Urinary bladder (tissue), 4 donors: ENCODE measurements at places on chromosomes 1 and 21.

DNA sequence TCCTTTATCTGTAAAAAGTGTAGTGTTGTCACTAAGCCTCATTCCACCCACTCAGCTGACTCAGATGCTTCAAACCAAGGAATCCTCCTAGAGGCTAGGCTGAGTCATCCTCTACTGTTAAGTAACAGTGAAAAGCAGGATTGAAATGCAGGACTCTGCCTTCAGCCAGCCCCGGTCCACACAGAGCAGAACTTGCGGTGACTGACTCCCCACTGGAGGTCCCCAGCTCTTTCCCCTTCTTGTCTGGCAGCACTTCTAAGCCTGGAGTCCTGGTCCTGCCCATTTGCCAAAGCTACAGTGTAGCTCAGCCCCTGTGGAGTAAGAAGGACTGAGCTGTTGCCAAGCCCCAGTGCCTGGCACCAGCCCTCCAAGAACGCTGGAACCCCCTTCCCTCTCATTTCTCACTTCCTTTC lies 1.7 kb downstream of the RAB7B start:
- no peak for DNase-seq

DNA sequence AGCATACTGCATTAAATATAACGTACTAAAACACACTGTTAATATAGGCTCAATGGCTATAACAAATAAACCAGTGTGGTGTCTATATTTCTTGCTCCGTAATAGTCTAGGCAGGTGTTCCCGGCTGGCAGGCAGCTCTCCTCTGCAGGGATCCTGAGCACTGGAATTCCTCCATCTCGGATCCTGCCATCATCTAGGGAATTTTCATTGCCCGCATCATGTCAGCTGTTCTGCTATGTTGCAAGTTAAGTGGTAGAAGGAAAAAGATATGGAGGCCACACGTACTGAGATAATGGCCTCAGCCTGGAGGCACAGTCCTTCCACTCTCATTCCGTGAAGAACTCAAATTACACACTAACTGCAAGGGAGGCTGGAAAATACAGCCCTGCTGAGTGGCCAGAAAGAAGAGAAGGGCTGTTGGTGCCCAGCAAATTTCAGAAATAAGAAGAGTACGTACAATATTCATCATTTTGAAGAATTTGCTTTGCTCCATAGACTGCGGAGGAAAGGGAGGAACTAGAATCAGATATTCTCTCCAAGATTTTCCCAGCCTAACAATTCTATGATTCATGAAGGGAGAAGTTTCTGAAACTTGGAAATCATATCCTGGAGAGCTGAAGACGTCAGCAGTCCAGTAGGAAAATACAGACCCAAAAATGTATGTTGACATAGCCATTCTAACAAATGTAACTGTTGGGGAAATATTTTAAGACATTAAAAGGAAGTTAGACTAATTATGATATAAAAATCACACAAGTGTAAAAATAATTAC lies 263.3 kb downstream of the MRPL39 start:
- no peak for DNase-seq

GRCh38 chr1:192489748-192490147 lies 85.8 kb upstream of the RGS1 start:
- peak; percentile 75 for DNase-seq

DNA sequence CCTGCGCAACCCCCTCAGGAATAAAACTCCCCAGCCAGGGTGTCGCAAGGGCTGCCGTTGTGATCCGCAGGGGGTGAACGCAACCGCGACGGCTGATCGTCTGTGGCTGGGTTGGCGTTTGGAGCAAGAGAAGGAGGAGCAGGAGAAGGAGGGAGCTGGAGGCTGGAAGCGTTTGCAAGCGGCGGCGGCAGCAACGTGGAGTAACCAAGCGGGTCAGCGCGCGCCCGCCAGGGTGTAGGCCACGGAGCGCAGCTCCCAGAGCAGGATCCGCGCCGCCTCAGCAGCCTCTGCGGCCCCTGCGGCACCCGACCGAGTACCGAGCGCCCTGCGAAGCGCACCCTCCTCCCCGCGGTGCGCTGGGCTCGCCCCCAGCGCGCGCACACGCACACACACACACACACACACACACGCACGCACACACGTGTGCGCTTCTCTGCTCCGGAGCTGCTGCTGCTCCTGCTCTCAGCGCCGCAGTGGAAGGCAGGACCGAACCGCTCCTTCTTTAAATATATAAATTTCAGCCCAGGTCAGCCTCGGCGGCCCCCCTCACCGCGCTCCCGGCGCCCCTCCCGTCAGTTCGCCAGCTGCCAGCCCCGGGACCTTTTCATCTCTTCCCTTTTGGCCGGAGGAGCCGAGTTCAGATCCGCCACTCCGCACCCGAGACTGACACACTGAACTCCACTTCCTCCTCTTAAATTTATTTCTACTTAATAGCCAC lies 696 bp downstream of the TGFB2 start:
- DNase-seq = no peak

GRCh38 chr1:241782396-241782795 lies 65.6 kb upstream of the EXO1 start:
- no peak for DNase-seq

GRCh38 chr1:104932030-104932915 lies 1182.6 kb downstream of the AMY1C start:
- DNase-seq = no peak

GRCh38 chr21:45383615-45384201 lies 21.3 kb upstream of the COL18A1 start:
- no peak for DNase-seq

- no peak for DNase-seq
These were observed 112.6 kb upstream of the TMPRSS2 start for GRCh38 chr21:41620541-41620940.

- DNase-seq = no peak
These were observed 46.6 kb downstream of the SSBP3 start for GRCh38 chr1:54359393-54360162.

GRCh38 chr1:100624886-100625610 lies 87.1 kb downstream of the GPR88 start:
- no peak for DNase-seq

DNA sequence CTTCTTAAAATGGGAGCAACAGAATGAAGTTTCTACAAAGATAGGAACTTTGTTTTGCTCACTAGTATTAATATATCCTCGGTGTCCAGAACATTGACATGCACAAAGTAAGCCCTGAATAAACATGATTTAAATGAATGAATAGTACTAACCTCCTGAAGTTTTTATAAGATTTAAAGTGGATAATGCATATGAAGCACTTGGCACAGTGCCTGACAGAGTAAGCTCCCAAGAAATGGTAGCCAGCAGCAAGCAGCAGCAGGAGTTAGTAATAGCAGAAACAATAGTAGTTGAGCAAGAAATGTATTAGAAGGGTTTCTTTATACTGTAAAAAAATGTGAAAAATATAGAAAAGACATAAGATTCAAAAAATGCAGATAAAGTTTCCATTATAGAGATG lies 258.1 kb upstream of the C1orf87 start:
- no peak for DNase-seq

DNA sequence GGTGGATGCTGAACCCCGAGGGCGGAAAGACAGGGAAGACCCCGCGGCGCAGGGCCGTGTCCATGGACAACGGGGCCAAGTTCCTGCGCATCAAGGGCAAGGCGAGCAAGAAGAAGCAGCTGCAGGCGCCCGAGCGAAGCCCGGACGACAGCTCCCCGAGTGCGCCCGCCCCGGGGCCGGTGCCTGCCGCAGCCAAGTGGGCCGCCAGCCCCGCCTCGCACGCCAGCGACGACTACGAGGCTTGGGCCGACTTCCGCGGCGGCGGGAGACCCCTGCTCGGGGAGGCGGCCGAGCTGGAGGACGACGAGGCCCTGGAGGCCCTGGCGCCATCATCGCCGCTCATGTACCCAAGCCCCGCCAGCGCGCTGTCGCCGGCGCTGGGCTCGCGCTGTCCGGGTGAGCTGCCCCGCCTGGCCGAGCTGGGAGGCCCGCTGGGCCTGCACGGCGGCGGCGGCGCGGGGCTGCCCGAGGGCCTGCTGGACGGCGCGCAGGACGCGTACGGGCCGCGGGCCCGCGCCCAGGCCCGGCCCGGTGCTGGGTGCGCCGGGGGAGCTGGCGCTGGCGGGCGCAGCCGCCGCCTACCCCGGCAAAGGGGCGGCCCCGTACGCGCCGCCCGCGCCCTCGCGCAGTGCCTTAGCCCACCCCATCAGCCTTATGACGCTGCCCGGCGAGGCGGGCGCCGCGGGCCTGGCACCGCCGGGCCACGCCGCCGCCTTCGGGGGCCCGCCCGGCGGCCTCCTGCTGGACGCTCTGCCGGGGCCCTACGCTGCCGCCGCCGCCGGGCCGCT lies 20.7 kb downstream of the FOXO6 start:
- no peak for DNase-seq

DNA sequence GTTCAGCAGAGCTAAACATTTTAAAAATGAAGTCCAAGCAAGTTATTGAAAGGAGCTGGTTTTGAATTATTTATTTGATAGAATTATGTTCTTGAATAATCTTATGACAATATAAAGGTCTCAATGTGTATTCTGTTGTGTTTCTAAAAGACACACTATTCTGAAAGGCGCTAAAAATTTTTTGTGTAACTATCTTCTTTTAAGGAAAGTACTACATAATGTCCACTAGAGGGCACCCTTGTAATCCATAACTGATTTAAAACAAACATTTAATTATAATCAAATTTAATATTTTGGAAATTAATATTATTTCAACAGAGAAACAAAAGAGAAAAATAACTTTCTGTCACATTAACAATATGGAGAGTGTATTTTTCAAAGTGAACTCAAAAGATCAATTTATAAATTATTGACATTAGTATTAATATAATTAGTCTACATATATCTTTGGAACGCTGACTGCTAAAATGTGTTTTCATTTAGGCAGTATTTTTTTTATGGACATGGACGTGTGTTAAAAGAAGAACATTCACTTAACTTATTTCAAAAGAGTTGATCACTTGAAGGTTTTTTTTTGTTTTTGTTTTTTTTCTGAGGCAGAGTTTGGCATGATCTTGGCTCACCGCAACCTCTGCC lies 248.4 kb downstream of the DENND1B start:
- DNase-seq = no peak

GRCh38 chr1:99292886-99293285 lies 28.6 kb downstream of the PLPPR4 start:
- no peak for DNase-seq

DNA sequence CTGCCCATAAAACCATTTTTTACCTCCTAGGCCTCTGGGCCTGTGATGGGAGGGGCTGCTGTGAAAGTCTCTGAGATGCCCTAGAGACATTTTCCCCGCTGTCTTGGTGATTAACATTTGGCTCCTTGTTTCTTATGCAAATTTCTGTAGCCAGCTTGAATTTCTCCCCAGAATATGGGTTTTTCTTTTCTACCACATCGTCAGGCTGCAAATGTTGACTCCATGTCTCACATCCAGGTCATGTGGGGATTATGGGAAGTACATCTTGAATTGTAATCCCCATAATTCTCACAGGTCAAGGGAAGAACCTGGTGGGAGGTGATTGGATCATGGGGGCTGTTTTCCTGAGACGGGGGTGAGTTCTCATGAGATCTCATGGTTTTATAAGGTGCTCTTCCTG lies 603.2 kb downstream of the SMYD3 start:
- no peak for DNase-seq

GRCh38 chr21:42629933-42630589 lies 23.4 kb upstream of the PDE9A start:
- DNase-seq = no peak

GRCh38 chr1:218466341-218467010 lies 121.3 kb downstream of the TGFB2 start:
- DNase-seq = no peak

DNA sequence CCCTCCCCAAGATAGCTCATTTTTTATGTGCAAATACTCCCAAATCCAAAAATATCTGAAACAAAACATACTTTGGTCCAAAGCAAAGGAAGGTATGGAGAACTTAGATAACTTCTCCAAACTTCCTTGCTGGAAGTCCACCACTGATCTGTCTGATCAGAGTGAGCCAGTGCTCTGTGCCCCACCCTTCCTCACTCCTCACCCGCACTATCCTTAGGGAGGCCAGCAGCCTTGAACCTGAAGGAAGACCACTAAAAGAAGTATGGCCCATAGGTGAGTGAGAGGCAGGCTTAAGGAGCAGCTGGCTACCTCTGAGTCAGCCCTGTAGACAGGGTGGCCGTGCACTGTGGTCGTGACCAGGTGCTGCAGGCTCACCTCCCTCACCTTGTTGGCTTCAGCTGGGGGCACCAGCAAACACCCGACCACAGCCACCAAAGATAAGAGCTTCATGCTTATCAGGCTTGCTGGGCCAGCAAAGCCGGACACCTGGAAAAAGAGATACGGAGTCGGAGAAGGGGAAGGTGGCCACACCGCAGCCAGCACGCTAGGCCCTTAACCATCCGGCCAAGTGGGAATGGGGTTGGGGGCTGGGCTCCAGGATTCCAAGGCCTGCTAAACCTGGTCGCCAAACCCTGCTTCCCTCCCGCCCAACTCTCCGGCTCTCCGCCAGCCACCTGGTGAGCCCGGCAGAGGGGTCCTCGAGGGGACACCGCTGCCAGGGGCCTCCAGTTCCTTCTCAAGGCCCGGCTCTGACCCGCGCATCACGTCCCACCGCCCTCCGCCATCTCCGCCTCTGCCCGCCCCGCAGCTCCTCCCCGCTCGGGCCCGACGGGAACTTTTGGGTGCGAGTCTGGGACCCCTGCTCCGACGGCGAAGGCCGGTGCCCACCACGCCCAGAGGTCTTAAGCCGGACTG lies 543 bp downstream of the TMEM9 start:
- DNase-seq = no peak

GRCh38 chr1:14245954-14246353 lies 352.5 kb upstream of the KAZN start:
- DNase-seq = no peak

- no peak for DNase-seq
These were observed 22.9 kb upstream of the RALGPS2 start for GRCh38 chr1:178702146-178702545.

GRCh38 chr1:109592916-109593315 lies 26.5 kb downstream of the GNAT2 start:
- no peak for DNase-seq

DNA sequence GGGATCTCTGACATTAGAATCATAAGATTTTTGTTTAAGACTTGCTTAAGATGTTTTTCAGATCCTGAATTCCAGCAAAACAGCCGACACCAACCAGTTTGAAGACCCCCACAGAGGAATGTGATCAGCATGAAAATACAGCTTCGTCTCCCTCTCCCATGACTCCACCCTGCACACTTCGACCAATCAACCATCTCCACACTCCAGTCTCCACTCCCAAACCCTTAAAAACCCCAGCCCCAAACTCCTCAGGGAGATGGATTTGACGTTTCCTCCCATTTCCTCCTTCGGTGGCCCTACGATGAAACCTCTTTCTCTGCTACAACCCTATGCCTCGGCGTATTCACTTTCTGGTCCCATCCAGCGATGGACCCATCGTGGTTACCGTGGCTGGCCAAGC lies 30.1 kb upstream of the KIF26B start:
- no peak for DNase-seq

DNA sequence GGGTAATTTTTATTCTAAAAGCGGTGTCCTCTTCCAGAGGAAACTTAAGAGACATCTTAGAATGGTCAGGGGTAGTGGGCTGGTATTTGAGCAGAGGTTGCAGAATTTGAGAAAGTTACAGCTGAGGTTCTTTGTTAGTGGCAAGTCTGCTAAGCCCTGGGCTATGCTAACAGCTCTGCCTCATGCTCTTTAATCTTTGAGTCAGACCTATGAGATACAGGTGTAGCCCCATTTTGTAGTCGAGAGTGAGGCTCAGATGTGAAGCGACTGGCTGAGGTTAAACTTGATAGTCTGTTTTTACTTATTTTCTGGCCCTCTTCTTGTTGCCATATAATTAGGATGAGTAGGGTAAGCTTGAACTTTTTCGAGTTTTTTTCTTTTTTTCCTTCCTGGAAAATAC lies 4.7 kb downstream of the HMGN2 start:
- DNase-seq = no peak

- DNase-seq = no peak
These were observed 417.6 kb downstream of the NPHP4 start for GRCh38 chr1:5574641-5575040.
